ENCODE measurements at places on chromosomes 1 and 21. TPM values are rescaled to one million over a fixed set of nuclear protein-coding genes. Genes with fewer than 3 reads are reported as not detected.

Gene CFHR1
- 0.24 TPM for total RNA-seq

Gene KRTAP20-1
- total RNA-seq: not detected

Gene KCNK1
- 3.4 TPM for total RNA-seq

Gene CFHR4
- not detected for total RNA-seq

Gene LCE1B
- total RNA-seq: not detected

Gene IL23R
- total RNA-seq: 20.1 TPM

Gene TNFAIP8L2
- total RNA-seq: 22.9 TPM

- no peaks in the 10 kb centered on the region for H3K4me1 ChIP-seq
- no peaks in the 10 kb centered on the region for H3K36me3 ChIP-seq
- H3K27ac ChIP-seq: no peak overlapping the region
- no peak overlapping the region for H3K4me3 ChIP-seq
Measured at GRCh38 chr21:26550326-26550725, 22.8 kb downstream of the CYYR1 start.

DNA sequence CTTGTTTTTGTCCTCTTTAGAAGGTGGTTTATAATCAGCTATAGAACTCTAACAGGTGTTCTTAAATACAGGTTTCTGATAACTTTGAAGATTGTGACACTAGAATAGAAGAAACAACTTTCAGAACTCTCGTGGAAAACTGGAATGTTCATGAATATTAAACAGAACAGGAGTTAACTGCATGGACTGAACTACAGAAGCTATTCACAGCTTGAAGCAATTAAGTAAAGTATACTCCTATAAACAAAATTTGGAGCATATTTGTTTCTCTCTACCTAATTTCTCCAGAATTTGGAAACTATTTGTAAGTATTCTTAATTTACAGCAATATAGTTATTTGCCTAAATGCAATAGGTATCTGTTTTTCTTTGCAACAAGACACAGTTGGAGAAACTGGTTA, 824.8 kb downstream of the ADGRL2 start:
- H3K27ac ChIP-seq: no peak overlapping the region
- H3K4me1 ChIP-seq: no peaks in the 10 kb centered on the region
- no peaks in the 10 kb centered on the region for H3K36me3 ChIP-seq
- ATAC-seq: no peak
- no peak overlapping the region for H3K4me3 ChIP-seq
- no peaks in the 10 kb centered on the region for H3K27me3 ChIP-seq

DNA sequence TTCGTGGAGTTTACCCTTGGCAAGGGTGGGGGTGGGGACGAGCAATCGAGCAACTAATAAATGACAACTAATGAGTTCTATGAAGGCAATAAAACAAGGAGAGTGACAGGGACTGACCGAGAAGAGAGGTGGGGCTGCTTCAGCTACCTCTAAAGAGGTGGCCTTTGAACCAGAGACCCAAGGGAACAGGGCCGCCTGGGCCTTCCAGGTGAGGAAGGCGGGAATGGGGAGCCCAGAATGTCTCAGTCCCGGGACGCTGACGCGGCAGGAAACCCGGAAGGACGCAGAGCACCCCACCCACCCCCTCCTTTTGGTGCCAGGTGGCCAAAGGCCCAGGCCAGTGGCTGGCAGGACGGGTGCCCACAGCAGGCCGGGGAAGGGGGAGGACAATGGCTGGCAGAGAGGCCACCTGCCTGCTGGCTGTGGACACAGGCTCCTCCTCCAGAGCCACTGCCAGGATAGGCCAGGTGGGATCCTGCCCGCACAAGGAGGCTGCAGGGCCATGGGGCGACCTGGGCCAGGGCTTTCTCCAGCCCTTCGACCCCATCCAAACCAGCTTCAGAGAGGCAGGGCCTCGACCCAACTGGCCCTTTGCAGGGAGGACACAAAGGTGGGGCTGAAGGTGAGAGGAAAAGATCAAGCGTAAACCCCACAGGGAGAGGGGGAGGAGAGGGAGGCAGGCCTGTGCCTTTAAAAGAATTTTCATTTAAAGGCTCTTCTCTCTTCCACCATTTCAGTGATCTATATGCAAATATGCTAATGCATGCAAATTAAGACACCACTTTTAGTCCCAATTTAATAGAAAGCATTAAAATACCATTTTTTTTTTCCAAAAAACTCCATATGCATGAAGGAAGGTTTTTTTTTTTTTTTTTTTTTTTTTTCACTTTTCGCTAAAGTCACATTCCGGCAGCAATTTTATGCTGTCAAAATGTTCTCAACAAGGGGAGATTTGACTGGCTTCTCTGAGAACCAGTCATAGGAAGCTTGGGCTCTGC, 58.1 kb downstream of the CASZ1 start:
- H3K36me3 ChIP-seq: no peaks in the 10 kb centered on the region
- no peak overlapping the region for H3K4me3 ChIP-seq
- ATAC-seq: no peak
- H3K27ac ChIP-seq: no peak overlapping the region

GRCh38 chr1:221336126-221336525, 405.8 kb downstream of the DUSP10 start:
- peaks cover 4% of the 10 kb centered on the region for H3K27me3 ChIP-seq
- no peak overlapping the region for H3K4me3 ChIP-seq
- H3K36me3 ChIP-seq: no peaks in the 10 kb centered on the region
- H3K4me1 ChIP-seq: no peaks in the 10 kb centered on the region
- H3K27ac ChIP-seq: no peak overlapping the region

- no peaks in the 10 kb centered on the region for H3K36me3 ChIP-seq
- H3K27me3 ChIP-seq: no peaks in the 10 kb centered on the region
- H3K4me3 ChIP-seq: no peak overlapping the region
- peak overlapping the region; percentile 17 for H3K27ac ChIP-seq
- no peak for ATAC-seq
Measured at GRCh38 chr1:116496898-116497297, 73.9 kb downstream of the CD58 start.

GRCh38 chr1:52651904-52652303, 18.9 kb downstream of the SHISAL2A start:
- H3K27me3 ChIP-seq: no peaks in the 10 kb centered on the region
- H3K36me3 ChIP-seq: peaks cover 33% of the 10 kb centered on the region
- H3K27ac ChIP-seq: no peak overlapping the region
- peaks cover 4% of the 10 kb centered on the region for H3K4me1 ChIP-seq

GRCh38 chr1:47507144-47507543, 69.3 kb downstream of the FOXD2 start:
- H3K4me1 ChIP-seq: no peaks in the 10 kb centered on the region
- H3K27ac ChIP-seq: no peak overlapping the region
- peak; percentile 63 for ATAC-seq
- no peak overlapping the region for H3K4me3 ChIP-seq
- H3K27me3 ChIP-seq: peaks cover 49% of the 10 kb centered on the region

DNA sequence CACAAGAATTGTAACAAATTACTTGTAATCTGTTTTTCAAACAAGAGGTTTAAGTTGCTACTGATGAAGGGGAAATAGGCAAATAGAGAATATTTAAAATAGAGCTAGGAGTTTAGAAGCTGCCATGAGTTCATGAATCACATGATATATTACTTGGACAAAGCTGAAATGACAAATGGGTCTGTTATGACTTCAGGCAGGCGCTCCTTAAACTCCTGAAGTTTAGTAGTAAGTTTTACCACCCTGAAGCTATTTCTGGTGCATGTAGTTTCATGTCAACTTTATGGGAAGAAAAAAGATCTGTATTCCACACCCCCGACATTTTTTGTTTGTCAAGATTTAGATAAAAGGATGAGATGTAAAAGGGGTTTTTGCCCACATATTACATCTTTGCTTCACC, 58.5 kb downstream of the PLA2G4A start:
- H3K36me3 ChIP-seq: no peaks in the 10 kb centered on the region
- H3K27me3 ChIP-seq: peaks cover 18% of the 10 kb centered on the region
- no peaks in the 10 kb centered on the region for H3K4me1 ChIP-seq

Data from activated T-helper 17 cell treated with anti-CD3 and anti-CD28 coated beads, Interleukin-2, amount 50 U/mL, for 72 hours (primary cell).